ENCODE measurements at places on chromosomes 12 and 14.

- DNase-seq = no peak
These were observed 4.1 kb downstream of the CLEC2B start for GRCh38 chr12:9864913-9865675.

GRCh38 chr14:89493877-89494634 lies 77.0 kb upstream of the FOXN3 start:
- no peak for DNase-seq

GRCh38 chr14:26344596-26344995 lies 253.2 kb downstream of the NOVA1 start:
- DNase-seq = no peak

DNA sequence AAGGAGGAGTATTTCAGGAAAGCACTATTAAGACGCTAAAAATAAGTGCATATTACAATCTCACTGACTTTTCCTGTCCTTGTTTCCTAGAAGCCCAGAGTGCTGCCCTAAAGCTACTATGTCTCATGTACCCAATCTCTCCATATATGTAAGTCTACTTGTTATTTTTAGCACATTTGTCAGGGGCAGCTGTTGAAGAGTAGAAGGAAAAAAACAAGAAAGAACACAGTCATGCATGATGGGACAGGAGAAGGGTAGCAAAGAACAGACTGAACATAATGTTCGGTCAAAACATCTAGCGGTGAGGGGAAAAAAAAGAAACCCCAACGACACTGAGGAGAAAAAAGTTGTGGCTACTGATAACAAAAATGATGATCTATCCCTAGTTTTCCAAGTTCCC lies 14.3 kb downstream of the YBX3 start:
- DNase-seq = no peak

- DNase-seq = no peak
These were observed 235.5 kb upstream of the TBX3 start for GRCh38 chr12:114919479-114919878.

DNA sequence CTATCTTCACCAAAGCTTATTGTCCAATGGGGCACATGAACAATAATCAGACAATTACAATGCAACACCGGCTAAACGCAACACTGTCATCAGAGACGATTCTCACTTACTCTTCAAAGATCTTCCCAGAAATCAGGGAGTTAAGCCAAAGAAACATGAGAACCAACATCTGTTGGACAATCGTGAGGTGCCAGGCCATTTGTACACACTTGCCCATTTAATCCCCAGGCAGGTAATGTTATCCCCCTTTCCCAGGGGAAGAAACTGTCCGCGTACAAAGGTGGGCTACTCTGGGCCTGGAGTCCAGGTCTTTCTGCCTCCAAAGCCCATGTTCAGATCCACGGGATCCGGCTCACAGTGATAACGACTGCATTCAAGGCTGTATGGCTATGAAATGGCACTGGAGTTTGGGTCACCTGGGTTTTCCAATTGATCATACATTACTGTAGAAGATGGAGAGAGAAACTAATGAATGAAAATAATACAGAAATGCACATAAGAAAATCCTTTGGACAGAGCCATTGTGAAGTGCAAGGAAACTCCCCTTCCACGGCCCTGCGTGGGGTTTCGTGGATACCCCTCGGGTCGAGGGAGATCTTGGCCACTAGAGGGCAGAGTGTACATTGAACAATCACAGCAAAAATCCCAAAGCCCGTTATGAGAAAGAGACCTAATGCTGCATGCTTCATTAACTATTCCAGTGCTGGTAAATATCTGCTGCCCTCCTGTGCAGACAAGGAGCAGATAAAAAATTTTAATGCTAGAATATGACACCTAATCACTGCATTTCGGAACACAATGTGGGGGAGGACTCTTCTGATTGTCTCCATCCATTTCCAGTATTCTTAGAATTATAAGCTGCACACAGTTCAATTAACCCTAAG lies 111.4 kb downstream of the EGLN3 start:
- peak; percentile 25 for DNase-seq

DNA sequence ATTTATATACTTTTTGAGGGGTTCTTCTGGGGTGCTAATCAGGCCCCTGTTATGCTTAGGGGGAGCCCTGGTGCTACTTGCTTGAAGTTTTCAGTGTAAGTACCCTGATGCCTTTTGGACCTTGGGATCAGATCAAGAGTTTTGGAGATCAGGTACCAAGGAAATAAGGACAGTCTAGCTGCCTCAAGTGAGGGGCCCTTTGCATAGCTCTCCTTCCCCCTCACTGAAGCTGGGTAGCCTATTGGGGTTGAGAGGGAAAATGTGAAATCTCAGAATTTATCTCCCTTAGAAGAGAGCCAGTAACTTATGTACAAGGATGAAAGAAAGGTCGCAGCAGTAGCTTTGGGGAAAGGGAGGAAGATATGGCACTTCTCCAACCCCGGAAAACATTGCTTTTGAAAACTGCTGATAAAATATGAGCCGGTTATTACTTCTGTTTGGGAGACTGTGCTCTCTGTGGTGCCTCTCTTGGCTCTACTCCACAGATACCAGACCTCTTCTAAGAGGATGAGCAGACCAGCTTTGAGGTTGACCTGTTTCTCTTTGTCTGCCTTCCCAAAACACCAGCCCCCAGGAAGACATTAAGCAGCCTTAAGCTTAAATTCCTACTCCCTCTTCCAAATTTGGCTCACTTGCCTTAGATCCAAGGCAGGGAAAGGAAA lies 8.8 kb upstream of the AMHR2 start:
- no peak for DNase-seq

GRCh38 chr12:132761032-132761920 lies at the start of gene ANKLE2:
Gene ANKLE2, minus strand, starts transcription at chr12:132761832. Its CDS starts 34 bp downstream, at chr12:132761798.
- DNase-seq = peak; percentile 69

Measured in stimulated activated CD4-positive, alpha-beta T cell treated with anti-CD3 and anti-CD28 coated beads, Interleukin-12 subunit alpha, Interleukin-12 subunit beta, amount 100 ng/mL, for 24 hours (primary cell).